RCC 7860 (cell line): ENCODE measurements at places on chromosomes 2 and 18.
A peak's percentile ranks its signal among the peaks of the same experiment; 100 is the strongest.

DNA sequence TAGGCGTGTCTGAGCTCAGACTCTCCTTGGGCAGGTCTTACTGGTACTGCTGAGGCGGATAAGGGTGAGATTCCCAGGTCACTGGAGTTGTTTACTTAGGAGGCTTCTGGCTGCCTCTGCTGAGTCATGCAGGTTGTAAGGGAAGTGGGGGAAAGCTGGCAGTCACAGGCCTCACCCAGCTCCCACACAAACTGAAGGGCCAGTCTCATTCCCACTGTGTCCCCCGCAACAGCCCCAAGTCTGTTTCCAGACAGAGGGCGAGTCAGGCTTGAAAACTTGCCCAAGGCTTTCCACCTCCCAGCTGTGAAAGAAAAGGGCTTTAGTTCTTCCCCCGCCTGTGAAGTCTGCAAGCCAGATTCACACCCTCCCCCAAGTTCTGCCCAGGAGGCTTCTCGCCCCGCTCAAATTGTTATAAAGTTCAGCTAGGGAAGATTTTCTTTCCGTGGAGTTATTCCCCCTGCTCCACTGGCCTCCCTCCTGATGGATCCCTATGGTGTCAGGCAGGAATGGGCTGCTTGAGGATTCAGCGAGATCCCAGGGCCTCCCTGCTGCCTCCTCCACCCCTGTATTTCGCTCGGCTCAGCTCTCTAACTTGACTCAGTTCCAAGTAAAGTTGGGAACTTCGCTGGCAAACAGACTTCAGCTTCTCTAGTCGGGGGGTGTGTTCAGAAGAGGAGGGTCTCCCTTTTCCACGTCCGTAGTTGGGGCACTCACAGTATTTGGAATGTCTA lies 248.6 kb downstream of the NR4A2 start:
- DNase-seq = peak; percentile 50

- DNase-seq = no peak
These were observed 65.4 kb upstream of the ASAP2 start for GRCh38 chr2:9141091-9141667.

DNA sequence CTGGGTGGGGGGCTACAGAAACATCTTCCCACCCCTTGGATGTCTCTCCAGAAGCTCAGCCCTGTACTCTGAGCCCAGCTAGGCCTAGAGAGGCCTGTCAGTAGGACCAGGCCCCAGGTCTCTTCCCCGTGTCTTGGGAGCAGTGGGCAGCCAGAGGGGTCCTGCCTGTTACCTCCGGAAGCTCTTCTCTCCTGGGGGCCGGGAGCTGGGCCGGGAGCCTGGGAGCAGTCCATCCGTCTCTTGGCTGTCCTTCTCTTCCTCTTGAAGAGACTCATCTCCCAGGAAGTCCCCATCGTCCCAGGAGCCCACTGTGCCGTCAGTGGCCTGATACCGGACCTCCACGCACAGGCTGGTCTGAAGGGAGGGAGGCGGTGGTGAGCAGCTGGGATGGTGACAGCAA lies 38.3 kb upstream of the OTOF start:
- DNase-seq = no peak

- DNase-seq = no peak
These were observed 2.3 kb upstream of the NPPC start for GRCh38 chr2:231928481-231928880.

DNA sequence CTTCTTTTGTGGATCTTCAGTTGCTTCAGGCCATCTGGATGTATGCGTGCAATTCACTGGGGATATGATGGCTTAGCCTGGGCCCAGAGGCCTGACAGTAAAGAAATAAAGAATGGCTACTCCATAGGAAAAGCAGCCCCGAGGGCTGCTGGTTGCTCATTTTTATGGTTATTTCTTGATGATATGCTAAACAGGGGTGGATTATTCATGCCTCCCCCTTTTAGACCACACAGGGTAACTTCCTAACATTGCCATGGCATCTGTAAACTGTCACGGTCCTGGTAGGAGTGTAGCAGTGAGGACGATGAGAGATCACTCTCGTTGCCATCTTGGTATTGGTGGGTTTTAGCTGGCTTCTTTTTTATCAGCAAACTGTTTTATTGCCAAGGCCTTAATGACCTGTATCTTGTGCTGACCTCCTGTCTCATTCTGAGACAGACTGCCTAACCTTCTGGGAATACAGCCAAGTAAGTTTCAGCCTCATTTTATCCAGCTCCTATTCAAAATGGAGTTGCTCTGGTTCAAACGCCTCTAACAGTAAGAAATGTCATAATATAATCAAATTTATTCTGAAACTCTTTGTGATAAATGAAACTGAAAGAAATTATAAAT lies 60.5 kb downstream of the DSEL start:
- DNase-seq = no peak

- no peak for DNase-seq
These were observed 50.0 kb upstream of the MBOAT2 start for GRCh38 chr2:9053534-9053931.
